ENCODE measurements at places on chromosomes 13 and 19. TPM values are rescaled to one million over a fixed set of nuclear protein-coding genes. Genes with fewer than 3 reads are reported as not detected.

DNA sequence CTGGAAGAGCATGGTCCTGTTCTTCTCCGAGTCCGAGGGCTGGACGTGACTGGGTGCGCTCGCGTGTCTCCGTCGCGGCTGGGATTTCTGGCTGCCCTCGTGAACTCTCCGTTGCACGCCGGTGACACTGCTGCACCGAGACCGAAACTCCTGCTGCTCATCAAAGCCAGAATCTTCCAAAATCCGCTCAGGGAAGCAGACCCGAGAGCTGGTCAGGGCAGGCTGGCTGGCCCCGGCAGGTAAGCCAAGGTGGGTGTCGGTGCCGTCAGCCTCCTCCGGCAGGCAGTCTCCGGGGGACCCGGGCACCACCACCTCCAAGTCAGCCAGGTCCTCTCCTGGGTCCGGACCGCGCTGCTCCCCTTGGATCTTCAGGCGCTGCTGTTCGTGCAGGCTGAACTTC, 119.9 kb downstream of the TBC1D4 start:
- no peak for DNase-seq

- no peak for DNase-seq
Observed at GRCh38 chr19:40502647-40503319, 36.0 kb downstream of the SPTBN4 start.

- no peak for DNase-seq
Observed at GRCh38 chr13:48808683-48809082, 155.0 kb downstream of the CYSLTR2 start.

DNA sequence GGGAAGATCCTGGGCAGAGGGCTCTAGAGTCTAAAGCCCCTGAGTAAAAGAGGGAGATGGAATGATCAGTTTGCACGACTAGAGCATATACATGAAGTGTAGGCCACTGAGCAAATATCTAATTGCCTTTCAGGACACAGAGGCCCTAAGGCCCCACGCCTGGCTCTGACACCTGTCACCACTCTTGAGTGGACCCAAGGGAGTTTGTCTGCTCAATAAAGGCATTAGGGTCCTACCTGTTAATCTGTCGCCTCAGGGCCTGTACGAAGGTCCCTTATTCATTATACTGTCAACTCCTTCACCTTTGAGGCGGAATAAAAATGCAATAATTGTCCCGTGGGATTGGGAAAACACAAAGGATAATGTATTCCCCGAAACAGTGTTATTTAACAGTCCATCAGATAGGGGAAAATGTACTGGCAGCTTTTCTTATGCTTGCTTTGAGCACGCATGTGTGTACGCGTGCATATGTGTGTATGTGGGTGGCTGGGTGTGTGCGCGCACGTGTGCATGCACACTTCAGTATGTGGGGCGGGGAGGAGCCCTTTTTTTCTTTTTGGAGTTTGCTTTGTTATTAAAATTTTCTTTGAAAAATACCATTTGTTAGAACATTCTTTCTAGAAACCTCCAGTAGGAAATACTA, 161.8 kb upstream of the SERP2 start:
- DNase-seq: no peak

DNA sequence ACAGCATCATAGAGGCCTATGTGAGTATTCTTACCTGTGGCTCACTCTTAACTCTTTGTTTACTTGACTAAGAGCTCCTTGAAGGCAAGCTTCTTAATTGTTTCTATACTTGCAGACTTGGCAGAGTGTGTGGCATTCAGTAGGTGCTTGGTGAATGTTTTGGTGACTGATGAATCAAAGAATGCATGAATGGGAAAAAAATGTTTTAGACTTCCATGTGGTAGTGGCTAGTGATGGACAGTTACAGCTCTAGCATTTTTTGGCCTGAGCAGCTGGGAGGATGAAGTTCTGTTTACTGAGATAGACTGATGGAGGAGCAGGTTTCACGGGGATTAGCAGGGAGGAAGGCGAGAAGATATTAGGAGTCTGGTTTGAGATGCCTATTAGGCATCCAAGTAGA, 13.6 kb downstream of the HAS1 start:
- DNase-seq: no peak

DNA sequence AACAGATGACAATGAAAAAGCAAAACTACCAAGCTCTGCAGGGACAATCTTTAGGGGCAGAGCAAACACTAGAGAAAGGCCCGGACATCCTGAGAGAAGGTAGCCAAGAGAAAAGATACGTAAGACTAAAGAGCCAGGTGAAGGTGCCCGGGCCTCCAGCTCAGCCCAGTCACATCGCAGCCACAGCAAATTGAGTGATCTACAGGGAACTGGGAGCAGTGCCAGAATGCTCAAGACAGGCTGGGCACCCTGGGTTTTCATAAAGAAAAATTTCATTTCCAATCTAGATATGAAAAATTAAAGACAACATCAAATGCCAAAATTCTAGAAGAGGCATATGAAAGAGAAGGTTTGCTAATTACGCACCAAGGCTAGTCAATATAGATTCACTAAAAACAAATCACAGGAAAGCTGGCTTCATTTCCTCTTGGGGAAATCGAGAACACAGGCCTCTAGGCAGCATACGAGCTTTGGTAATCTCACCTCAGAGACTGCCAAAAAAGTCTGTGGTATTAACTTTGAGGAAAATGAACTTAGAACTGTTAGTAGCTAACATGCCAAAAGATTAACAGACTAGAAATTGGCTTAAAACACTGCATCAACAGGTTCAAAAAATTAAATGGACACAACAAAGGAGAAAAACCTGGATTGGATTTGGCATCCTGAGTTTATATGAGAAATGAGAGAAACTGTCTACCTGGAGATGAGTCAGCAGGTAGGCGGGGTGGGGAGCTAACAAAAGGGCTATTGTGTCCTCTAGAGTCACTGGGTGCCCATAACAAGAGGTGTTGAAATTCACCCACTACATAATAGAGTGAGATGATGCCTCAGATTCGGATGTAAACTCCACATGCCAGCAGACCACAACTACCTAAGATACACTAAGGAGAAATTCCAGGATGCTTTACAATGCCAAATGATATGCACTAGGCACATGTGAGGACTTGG, 6.6 kb downstream of the ANKRD10 start:
- no peak for DNase-seq

The IGFL2 gene
- total RNA-seq: not detected
